ENCODE measurements at places on chromosomes 2 and 18.

- DNase-seq = no peak
Observed at GRCh38 chr2:135980434-135981079, 4.9 kb downstream of the DARS1 start.

DNA sequence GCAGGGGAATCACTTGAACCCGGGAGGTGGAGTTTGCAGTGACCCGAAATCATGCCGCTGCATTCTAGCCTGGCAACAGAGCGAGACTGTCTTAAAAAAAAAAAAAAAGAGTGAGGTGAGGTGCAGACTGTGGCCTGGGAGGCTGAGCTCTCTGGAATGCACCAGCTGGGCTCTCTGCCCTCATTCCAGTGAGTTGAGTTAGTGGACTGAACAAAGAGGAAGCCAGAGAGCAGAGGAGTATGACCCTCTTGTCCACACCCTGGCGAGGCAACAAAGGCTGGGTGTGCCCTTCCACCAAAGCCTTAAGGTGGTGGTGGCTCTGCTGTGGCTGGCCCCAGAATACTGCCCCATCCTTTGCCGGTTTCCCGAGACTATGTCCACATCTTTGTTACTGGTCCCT lies 71.3 kb upstream of the ACKR3 start:
- DNase-seq = no peak

GRCh38 chr2:164368896-164369295 lies 252.4 kb downstream of the GRB14 start:
- DNase-seq = no peak

DNA sequence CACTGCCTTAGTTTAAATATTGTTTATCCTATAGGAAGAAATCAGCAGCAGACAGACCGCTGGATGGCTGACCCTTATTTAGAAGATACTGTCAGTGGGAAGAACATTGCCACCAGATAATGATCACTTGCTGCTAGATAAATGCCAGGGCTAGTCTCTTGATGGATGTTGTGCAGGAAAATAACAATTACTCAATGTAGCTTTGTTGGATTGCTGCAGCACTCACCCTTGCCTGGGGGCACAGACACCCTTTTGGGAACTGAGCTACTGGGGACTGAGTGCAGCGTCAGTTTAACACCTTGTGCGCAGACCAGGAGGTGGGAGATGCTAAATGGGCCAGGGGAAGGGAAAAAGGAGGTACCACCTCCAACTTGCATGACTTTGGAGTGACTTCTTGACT lies 64.2 kb upstream of the CAPN13 start:
- DNase-seq = no peak

GRCh38 chr2:138752197-138752956 lies 27.8 kb downstream of the NXPH2 start:
- DNase-seq = no peak

GRCh38 chr2:234308073-234308812 lies 188.6 kb downstream of the ARL4C start:
- DNase-seq = no peak

GRCh38 chr2:234448506-234449184 lies 48.2 kb downstream of the ARL4C start:
- DNase-seq = no peak

DNA sequence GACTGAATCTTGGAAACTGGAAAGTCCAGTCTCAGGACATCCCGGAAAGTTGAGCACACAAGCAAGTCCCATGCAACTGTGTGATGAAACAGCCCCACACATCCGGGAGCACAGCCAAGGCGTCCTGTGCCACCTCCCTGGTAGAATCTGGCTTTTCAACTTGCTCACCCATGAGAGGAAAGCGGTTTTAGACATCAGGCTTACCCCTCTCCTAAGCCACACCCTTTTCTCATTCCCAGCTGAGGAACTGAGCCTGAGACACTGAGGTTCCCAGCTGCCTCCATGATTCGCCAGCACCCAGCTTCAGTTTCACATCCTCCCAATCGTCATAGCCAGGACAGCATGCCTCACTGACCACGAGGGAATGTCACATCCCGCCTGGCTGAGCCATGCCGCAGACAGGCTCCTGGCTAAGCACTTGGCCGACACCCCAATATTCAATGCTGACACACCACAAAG lies 60.3 kb downstream of the STEAP3 start:
- DNase-seq = no peak

GRCh38 chr18:74373428-74373827 lies 57.8 kb downstream of the C18orf63 start:
- DNase-seq = no peak

DNA sequence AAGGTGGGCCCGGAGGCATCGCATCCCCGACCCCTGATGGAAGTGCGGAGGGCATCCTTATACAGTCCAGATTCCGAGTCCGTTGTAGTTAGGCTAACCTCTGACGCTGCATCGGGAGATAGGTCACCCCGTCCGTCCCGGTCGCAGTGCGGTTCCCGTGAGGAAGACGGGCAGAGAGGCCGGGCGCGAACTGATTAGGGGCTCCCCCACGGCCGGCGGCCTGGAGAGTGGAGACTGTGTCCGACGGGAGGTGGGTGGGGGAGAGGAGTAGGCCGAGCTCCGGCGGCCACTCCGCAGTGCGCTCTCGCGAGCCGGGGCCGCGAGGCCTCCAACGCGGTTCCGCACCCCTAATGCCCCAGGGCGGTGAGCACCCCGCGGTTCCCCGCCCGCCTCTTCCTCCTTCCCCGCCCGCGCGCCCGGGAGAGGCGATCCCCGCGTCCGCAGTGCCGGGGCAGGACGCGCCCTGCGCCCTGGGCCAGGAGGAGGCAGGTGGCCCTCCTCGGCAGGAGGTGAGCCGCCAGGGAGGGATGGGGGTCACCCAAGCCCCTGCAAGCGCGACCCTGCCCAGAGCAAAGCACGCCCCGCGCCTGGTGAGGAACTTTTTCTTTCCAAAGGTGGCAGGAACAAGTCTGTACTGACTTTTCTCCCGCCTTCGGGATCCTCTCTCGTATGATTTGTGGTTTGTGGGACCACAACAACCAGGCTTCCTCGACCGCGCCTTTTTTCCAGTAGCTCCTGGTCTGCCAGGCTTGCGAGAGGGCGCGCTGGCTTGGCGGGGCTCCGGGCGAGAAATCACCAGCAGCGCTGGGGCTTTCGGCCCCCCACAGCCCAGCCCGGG lies 1.4 kb upstream of the SP5 start:
- DNase-seq = no peak

DNA sequence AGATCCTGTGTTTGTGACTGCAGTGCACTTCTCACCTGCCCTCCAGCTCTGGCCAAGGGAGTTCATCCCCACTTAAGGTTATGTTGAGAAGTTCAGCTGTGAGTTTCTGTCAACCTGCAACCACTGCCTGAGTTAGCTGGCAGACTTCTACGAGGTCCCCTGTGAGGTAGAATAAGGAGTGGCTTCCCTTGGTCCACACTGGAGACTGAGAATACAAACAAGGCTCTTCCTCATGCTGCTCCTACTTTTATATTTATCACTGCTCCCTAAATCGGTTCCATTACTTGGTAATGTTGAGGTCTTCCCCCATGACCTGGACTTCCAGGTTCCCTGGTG lies 353.2 kb upstream of the CWC22 start:
- DNase-seq = no peak

DNA sequence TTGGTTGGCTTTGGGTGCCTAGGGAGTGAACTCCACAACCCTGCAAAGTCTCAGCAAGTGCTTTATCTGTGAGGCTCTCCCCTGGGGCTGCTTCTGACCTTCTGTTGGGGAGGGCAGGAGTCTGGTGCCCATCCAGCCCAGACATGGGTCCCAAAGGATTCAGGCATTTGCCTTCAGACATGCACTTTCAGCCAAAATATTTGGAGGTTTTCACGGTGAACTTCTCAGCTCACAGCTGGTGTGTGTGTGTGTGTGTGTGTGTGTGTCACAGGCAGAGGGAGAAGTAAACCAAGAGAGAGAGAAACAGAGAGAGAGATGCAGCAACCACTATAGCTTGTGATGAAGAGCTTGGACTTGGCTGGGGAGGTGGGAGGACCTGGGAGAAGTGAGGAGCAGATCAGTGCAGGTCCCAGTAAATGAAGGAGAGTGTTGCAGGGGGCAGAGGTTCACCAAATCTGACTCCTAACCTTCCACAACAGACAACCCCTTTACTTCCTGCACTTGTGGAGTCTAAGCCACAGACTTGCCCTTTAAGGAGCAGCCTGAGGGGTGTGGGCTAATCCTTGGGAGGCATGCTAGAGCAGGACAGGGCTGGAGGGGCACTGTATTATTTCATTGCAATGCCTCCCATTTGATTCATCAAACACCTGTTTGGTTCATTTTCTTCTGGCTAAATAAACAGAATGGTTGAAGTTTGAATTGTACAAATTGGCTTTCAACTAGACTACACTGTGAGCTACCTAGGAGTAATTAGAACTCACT lies 14.1 kb downstream of the SLC9A4 start:
- DNase-seq = no peak

GRCh38 chr2:133045787-133046186 lies 375.8 kb upstream of the LYPD1 start:
- no peak for DNase-seq

GRCh38 chr2:108927936-108928659 lies 60.9 kb downstream of the EDAR start:
- DNase-seq = no peak

GRCh38 chr18:51458861-51459260 lies 261.4 kb upstream of the MEX3C start:
- no peak for DNase-seq

DNA sequence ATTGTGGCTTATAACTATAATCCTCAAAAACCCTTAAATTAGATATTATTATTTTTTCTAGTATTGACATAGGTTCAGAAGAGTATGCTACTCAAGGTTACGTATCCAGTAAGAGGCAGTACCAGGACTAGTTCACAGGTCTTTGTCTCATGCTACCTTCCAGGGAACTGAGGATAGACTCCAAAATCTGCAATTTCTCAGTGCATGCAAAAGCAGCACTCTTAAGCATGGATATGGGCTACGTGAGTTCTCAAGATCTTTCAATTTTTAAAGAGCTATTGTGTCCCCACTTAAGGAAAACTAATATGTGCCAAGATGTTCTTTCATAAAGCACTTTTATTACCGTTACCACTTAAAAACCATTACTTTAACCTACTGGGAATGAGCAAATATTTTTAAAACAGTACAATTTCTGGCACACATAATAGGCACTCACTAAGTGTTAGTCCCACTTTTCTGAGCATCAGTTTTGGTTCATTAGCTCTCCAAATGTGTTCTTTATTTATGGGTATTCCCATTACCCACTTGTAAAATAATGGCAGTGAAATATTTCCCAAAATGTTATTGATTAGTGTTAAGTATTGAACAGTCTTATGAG lies 113.8 kb upstream of the TTN start:
- no peak for DNase-seq

DNA sequence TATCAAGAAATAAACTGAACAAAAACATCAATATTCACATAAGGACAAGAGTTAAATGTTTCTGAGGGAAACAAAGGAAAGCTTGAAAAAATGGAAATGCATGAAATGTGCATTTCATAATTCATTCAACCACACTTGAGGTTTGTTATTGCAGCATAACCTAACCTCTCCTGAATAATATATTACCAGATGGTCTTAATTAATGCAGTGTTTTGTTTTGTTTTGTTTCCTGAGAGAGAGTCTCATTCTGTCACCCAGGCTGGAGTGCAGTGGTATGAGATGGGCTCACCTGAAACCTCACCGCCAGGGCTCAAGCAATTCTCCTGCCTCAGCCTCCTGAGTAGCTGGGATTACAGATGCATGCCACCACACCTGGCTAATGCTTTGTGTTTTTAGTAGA lies 139.9 kb upstream of the PIEZO2 start:
- no peak for DNase-seq

DNA sequence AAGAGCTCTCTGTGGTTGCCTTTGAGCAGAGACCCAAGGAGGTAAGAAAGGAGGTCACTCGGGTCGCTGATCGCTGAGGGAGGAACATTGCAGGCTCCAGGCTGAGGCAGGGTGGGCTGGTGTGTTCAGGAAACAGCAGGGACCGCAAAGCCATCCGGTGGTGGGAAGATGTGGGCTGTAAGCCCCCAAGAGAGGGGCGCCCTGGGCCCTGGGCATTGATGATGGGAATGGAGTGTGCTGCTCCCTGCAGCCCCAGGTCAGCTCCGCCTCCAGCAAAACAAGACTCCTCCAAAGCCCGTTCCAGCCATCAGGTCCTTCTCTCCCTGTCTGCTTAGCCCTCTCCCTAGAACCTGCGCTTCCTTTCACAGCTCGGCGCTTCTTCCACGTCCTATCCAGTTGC lies 229.7 kb downstream of the KLHL29 start:
- no peak for DNase-seq

DNA sequence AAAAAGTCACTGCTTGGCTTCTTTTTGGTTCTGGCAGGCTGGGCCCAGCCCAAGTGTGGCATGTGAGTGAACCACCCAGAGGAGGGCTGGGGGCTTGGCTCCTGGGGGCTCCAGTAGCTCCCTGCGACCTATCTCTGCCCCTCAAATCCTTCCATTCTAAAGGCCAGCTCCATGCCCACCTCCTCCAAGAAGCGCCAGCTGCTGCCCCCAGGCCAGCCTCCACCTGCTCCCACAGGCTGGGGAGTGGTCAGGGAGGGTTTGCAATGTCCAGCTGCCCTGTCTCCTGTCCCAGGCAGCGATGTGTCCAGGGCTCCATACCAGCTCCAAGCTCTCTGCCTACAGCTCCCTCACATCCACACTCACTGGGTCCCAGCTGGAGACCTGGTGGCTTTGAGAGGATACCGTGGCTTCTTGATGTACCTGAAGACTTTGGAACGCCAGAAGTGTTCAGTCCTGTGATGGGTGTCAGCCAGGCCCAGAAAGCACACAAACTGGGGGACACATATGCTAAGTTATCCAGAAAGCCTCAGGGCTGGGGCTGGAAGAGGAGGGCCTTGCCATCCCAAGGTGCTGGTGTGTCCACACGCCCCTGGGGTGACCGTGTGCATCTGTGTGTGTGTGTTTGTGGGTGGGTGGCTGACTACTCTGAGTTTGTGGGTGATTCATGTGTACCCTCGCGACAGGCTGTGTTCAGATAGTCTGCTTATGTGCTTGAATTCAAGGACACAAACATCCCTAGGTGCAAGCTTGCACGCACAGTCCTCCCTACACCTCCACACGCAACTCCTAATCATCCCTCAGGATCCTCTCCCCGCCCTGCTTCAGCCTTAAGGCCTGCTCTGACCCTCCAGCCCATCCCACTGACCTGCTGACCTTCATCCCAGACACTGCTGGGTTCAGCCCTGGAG lies 33.4 kb downstream of the ZFP36L2 start:
- DNase-seq = no peak

- no peak for DNase-seq
Observed at GRCh38 chr2:75396314-75396713, 164.4 kb downstream of the EVA1A start.

Data from NCI-H774 (cell line).